Activated T-cell treated with anti-CD3 and anti-CD28 coated beads, Interleukin-2, amount 50 U/mL, for 1 hour (primary cell): ENCODE measurements at places on chromosomes 16 and 17.

DNA sequence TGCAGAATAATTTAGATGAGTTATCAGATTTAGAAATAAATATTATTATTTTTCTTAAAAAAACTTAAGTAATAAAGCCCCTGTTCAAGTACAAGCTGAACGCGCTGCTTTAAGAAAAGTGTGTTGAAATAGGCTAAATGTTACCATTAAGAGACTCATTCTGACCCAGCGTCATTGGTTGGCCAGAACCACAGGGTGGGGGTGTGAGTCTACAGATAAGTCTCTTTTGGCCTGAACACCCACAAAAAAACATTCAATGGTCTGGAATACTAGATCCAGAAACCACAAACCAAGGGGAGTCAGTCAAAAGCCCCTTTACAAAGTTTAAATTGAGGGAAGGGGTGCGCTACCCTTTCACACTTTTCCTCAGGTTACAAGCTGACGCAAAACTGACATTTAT is 776.1 kb downstream of the KCNJ2 start:
- DNase-seq, result no peak

- no peak for DNase-seq
These were observed 1.5 kb downstream of the KRT16 start for GRCh38 chr17:41610965-41611640.

DNA sequence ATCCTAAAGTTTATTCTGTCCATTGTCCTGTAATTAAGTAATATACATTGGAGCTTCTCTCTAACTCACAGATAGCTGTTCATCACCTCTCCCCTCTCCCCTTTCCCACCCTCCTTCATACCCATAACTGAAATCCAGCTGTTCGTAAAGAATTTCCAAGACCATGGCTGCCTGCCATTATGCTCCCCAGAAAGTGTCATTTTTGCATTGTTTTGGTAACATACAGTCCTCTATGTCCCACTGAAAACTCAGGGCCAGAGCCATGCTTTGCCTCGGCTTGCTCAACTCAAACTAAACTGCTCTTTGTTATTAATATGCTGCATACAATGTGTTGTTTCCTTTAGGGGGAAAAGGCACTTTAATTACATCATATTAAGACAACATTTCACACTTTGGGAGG is 132.0 kb downstream of the MRTFB start:
- DNase-seq, result no peak

DNA sequence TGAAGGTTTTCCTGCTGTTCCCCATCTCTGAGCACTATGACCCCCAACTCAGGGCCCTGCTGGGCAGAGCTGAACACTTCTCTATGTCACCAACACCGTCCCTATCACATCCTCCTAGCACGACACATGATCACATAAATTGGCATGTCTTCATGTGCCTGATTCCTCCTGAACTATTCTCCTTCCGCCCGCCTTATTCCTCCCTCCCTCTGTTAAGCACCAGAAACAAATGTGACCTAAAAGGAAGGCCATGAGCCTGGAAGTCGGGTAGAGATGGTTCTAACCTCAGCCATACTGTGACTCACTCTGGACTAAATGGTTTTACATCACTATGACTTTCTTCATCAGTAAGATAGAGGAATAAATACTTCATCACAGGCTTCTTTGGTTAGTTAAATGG is 80.8 kb upstream of the DYNLRB2 start:
- no peak for DNase-seq

DNA sequence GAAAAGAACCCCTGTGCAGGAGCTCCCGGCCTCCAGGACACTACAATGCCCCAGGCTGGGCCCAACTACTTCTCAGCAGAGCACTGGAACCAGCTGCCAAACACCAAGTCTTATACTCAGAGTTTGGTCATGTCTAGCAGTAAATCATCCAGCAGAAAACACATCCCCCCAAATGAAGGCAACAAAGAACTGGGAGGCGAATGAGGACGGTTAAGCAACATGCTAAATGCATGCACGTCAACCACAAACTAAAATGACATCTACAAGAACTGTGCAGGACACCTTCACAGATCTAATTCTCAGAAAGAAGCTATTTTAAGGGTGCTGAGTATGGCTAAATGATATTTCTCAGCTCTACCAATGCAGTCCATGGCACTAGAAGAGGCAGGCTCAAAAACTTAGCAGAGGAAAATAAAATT is 7.6 kb upstream of the IRX5 start:
- no peak for DNase-seq

- DNase-seq, result no peak
These were observed 1.3 kb upstream of the HELZ start for GRCh38 chr17:67246403-67246652.

DNA sequence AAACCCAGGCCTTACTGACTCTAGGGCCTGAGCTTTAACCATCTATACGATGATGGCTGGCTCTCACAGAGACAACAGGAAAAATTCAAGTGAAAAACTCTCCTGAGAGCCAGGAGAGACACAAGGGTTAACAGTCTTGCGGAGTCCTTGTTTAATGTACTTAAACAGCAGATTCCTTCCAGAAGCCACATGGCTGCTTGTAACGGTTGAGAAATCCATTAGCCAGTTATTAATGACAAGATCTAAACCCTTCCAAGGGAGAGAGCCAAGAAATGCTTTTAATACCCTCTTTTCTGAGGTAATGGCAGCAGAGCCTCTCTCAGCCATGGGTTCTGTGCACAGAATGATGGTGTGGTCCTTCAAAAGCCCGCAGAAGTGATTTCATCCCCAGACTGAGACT is 5.2 kb upstream of the ALDOA start:
- DNase-seq, result no peak
